ENCODE measurements at places on chromosomes 2 and 18.

DNA sequence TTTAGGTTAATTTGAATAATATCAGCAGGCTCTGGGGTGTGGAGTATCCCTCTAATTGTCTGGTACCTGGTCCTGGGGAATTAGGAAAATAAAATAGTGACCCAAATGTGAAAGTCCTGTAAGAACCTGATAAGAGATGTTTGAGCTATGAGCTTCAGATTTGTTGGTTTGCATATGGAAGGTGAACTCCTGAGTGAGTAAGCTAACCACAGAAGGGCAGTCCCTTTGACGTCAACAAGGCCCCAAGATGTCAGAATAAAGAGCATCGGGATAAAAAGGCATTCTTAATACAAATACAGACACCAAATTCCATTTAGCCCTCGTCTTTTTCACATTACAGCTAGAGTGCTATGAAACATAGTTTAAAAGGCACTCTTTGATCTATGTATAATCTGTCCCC, 1366.3 kb upstream of the TMEFF2 start:
- peak; percentile 57 for DNase-seq

GRCh38 chr2:133780099-133780996, 212.1 kb upstream of the NCKAP5 start:
- DNase-seq, result peak; percentile 86

- DNase-seq, result peak; percentile 29
These were observed 252.5 kb downstream of the ETAA1 start for GRCh38 chr2:67649331-67650261.

DNA sequence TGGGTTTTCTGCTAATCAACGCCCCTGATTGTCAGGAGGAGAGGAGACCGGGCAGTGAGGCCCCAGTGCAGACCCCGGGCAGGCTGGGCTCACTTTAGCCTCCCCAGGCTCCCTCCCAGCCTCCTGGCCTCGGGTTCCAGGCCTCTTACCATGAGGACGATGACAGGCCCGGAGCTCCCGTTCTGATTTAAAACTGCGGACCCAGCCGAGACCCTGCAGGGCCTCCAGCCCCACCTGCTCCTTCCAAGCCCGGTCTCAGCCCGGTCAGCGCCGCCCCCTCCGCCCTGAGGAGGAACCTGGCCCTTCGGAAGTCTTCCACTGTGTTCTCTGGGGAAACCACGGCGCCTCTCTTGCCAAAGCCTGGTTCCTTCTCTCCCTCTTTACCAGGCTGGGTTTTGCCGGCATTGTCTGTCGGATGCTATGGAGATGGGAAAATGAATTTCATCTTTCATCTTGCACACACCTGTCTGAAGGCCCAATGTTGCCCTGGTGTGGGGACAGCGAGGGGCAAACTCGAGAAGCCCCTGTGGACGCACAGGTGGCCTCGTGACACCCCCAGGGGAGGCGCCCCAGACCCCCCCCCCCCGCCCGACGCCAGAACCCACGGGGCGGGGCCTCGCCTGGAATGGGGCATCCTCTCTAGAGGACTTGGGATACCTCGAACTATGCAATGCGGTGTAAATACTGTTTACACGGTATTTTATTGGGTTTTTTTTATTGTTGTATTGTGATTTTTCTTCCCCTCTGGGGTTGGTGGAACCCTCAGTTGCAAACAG, 37.7 kb upstream of the CTDP1 start:
- no peak for DNase-seq

DNA sequence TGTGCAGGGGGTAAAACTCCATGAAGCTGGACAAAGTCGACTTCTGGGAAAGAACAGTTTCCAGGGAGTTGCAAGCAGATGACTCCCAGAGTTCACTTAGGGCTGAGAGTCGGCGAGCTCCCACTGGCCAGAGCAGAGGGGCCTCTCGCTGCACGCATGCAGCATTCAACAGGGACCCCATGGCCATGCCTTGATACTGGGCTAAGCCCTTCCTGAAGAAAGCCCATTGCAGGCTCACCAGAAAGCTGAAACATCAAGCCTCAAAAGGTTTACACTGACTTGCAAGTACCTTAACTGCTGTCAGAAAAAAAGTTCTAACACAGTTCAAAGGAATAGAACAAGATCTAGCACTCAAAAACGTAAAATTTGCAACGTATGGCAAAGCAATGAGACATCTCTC, 56.4 kb downstream of the NDUFA10 start:
- no peak for DNase-seq

- no peak for DNase-seq
These were observed 251.7 kb downstream of the LRRTM4 start for GRCh38 chr2:77270433-77270832.

DNA sequence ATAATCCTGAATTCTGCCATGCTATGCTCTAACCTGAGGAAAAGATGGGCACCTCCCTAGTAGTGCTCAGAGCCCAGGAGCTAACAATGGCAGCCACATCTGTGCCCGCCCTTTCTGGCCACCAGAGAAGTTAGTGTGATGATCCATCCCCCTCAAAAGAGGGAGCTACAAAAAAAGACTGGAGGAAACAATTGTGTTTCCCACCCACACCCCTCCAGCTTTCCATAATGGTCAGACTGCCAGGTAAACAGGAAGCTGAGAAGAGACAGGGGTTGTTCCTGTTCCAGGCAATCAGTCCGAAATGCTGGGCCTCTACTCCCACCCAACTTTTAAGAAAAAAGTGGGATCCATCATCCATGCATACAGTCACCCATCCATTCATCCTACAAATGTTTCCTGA, 3.2 kb downstream of the TBC1D8 start:
- DNase-seq, result no peak

DNA sequence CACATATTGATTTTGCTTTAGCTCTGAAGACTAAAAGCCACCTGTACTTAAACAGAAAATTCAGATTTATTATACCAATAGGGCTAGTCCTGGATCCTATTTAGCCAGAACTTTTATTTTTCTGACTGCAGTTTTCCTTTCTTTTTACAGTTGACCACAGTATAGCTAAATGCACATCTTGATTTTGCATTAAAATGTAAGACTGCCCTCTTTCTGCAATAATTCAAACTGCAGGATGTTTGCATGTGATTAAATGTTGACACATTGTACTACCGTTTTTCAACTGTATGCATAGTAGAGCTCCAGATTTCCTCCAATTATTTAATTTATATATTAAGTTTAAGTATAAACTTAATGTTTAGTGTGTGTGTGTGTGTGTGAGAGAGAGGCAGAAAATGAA, 1262.9 kb downstream of the SUCLG1 start:
- peak; percentile 36 for DNase-seq

GRCh38 chr2:17661460-17661859, 92.2 kb downstream of the SMC6 start:
- DNase-seq, result no peak

DNA sequence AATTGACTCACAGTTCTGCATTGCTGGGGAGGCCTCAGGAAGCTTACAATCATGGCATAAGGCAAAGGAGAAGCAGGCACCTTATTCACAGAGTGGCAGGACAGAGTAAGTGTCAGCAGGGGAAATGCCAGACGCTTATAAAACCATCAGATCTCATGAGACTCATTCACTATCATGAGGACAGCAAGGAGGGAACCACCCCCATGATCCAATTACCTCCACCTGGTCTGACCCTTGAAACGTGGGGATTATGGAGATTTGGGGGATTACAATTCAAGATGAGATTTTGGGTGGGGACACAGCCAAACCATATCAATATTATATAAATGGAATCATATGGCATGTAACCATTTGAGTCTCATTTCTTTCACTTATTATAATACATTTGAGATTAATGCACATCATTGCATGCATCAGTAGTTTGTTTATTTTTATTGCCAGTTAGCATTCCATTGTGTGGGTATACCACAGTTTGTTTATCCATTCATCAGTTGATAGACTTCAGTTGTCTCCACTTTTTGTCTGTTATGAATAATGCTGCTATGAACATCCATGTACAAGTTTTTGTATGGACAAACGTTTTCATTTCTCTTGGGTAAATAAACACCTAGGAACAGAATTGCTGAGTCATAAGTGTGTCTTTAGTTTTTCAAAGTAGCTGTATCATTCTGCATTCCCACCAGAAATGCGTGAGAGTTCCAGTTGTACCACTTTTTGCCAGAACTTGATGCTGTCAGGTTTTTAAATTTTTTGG, 5.8 kb upstream of the SRBD1 start:
- DNase-seq, result peak; percentile 79

GRCh38 chr2:112255875-112256274, 1.0 kb upstream of the ZC3H8 start:
- no peak for DNase-seq

- DNase-seq, result peak; percentile 69
These were observed 1.1 kb downstream of the HK2 start for GRCh38 chr2:74834792-74835755.

DNA sequence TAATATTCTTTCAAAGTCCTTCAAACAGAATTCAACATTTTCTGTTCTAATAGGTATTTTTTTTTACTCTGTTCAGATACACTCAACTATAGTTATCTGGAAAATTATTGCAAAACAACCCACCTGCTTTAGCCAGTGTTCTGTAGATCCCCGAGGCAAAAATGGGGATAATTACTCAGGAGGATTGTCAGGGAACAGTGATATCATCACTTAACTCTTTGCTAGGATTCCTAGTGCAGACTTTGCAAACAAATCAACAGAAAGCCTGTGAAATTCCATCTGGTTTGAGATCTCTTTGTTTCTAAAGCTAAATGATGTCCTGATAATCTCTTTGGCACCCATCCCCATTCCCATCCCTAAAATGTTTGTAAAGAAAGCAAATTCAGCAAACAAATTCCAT, 413.6 kb upstream of the MEIS1 start:
- no peak for DNase-seq

DNA sequence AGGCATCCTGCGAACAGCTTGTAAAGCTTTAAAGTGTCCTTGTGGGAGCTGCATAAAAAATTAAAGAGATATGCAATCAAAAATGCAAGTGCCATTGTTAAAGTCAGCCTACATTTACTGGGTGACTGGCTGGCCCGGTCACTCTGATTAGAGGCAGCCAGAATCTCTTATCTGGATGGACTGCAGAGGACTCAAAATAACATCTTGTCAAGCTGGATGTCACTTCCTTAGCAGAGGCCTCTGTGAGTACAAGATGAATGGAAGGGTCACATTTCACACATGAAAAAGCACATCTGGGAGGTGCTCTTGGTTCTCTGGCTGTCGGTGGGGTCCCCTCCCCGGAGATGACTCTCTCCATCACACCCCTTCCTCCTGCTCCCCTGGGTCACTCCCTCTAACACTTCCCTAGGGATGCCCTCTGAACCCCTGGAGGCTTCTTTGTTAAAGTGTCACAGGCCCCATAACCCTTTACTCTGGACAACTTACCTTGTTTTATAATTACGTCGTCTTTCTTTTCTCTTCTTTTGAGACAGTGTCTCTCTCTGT, 122.1 kb downstream of the SH3BP4 start:
- DNase-seq, result no peak

DNA sequence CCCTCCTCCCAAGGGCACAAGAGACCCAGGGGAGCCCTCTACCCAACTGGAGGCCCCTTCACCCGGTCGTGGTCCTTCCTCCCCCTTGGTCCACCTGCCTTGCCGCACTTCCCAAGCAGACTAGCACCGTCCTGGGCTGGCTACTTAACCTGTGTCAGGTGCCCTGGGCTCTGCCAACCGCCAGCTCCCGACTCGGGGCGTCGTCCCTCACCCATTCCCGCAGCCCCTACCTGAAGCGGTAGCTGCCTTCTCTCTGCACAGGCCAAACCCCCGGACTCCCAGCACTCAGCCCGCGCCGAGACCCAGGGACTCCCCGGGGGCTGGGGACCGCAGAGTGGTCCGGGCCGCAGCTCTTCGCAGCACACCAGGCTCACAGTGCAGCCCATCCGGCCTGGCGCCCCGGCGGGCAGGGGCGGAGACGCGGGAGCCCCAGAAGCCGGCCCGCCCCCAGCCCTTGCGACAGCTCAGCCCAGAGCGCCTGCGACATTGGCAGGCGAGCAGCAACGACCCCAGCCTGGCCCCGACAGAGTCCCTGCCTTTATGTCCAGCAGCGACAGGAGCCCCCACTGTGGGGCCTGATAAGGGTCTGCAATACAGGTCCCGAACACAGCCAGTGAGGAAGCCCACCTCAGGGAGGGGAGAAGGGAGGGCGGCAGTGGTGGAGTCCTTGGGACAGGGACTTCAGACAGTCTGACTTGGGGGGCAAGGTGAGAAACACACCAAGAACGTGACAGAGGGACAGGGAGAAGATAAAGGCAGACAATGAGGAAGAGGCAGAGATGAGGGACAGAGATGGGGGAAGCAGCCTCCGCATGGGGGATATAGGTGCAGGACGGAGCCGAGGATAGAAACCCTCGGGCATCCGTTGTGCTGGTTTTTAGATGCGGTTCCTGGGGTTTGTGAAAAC, 31.0 kb upstream of the TNS1 start:
- DNase-seq, result no peak

DNA sequence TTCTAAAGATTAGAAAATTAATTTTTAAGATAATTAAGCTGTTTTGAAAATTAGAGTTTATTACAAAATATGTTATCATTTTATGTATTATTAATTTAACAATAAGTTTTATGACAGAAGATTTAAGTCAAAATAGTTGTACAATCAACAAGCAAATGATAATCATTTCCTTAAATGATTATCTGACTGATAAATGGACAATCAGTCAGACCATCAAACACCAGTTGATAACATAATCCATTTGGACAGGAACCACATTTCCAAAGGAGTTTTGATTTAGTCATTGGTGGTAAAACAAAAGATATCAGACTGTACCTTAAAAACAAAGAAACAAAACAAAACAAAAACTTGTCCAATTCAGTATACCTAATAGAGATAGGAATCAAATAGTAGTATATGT, 1.9 kb downstream of the TFPI start:
- DNase-seq, result no peak

DNA sequence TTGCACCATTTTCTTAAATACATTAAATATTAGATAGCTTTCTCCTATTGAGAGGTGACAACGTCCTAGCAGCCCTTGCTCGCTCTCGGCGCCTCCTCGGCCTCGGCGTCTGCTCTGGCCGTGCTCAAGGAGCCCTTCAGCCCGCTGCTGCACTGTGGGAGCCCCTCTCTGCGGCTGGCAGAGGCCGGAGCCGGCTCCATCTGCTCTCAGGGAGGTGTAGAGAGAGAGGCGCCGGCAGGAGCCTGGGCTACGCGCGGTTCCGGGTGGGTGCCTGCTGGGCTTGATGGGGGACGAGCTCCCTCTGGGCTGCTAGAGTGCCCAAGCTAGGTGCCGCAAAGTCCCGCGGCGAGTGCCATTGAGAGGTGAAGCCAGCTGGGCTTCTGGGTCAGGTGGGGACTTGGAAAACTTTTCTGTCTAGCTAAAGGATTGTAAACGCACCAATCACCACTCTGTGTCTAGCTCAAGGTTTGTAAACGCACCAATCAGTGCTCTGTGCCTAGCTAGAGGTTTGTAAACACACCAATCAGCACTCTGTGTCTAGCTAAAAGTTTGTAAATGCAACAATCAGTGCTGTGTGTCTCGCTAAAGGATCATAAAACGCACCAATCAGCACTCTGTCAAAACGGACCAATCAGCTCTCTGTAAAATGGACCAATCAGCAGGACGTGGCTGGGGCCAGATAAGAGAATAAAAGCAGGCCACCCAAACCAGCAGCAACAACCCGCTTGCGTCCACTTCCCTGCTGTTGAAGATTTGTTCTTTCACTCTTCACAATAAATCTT, 3.1 kb downstream of the RPRD1A start:
- no peak for DNase-seq

Data from M059J (cell line).